ENCODE measurements at places on chromosomes 4 and X.

DNA sequence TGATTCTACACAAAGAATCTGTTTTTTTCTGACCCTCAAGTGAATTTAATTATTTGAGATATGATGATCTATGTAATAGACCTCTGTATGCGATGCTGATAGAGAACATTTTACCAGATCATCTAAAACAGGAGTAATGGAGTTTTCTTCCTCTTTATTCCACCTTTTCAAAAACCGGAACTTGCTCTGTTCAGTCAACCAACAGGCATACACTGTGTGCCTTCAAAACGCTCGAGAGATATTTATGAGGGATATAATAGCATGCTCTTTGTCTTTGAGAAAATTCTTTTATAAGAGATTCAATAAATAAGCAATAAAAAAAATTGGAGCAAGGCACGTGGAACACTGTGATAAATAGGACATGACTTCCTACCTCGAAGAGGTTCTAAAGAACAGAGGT, 2.0 kb downstream of the NYX start:
- no peak for DNase-seq

- DNase-seq = no peak
Observed at GRCh38 chrX:47697181-47697580, 38.2 kb upstream of the UXT start.

DNA sequence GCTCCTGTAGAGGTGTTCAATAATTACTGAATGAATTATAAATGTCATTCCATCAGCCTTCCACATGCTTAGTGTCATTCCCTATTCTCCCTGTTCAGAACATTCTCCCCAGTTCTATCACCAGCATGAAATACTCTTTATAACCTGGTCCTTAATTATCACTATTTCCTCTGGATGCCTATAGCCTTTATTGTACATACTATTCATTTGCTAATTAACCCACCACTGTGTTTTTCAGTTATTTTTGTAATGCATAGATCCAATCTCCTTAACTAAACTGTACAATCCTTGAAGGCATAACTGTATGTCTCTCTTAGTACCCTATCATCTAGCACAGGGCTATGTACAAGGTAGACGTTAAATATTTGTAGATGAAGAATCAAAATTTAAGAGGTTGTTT, 1.2 kb downstream of the ABCB7 start:
- DNase-seq = no peak

GRCh38 chr4:156959298-156959702, 12.3 kb downstream of the PDGFC start:
- DNase-seq = no peak

DNA sequence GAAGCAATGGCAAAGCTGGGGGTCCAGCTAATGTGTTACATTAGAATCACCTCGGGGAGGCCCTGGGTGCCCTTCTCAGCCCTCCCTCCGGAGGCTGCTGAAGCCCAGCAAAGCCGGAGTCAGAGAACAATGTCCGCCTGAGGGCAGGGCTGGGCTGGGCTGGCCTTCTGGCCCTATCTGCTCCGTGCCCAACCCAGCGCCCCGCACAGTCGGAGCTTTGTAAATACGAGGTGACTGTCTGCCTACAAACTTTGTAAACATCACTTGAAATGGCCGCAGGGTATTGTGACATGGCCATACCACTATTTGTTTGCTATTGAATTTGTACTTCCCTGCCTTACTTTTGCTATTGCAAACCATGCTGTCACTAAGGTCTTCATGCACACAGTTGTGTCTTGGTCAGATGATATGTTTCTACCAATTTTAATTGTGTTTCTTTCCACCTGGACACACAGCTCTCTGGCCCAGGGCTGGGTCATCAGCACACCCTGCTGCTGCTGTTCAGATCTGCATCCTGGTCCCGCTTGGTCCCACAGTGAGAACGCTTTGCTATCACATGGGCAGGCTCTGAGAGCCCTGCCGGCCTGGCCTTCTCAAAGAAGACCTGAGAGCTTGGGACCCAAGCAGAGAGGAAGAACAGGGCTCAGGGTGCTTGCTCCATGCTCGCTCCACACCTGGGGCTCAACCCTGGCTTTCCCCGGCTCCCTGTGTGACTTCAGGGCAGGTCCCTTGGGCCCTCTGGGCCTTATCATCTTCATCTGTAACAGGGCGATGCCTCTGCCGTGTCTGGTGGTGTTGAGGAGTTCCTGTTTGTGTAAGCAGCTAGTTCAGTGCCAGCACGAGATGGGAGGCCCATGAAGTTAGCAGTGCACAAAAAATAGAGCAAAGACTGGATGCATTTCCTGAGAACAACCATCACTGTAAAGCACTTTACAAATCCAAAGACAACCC, 2.3 kb downstream of the S100P start:
- peak; percentile 76 for DNase-seq

DNA sequence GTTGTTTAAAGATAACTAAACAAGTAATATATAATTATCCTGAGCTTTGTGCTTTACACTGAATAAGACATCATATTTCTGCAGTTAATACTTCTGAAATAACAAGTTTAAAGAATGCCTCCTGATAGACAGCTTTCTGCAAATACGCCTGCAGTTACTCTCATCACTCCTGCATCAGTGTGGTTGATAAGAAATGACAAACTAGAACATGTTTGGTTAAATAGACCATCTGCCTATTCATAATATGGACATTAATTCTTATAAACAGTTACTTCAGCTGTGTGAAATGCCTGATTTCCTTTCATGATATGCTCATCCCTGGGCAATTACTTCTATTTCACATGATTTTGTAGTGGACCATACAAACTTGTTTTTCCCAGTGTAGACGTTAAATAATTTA, 7.0 kb upstream of the TENM3 start:
- no peak for DNase-seq

DNA sequence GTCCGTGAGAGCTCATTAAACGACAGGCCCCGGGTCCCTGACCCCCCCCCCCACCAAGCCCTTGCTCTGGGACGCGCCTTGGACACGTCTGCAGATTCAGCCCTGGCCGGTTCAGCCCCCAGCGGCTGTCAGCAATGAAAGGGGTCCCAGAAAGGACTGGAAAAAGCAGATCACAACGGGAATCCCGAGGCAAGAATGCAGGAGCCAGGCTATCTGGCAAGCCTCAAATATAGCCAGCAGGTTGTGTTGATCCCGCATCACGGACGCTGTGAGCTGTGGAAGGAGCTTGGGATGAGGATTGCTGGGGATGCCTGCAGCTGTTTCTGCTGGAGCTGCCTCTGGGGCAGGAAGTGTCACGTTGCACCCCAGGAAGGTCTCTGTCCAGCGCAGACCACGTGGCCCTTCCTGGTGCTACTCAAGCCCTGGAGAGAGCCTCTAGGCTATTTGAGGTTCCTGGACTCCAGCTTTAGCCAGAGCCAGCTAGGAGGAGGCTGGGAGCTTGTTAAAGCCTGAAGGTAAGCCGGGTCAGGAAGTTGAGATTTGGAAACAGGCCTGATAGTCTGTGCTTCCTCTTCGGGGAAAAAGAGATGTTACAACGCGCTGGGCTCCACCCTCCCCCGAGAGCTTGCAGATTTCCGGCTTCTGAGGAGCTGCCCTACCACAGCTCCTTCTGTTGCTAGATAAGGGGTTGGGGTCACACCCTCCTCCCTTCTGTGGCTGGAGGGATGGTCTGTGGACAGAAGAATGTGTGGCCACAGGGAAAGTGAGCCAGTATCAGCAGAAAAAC, 19.3 kb upstream of the CSF2RA start:
- DNase-seq = peak; percentile 24
